Heart right ventricle (tissue), 16 donors: ENCODE measurements at places on chromosomes 6 and 20. TPM values are rescaled to one million over a fixed set of nuclear protein-coding genes. Genes with fewer than 3 reads are reported as not detected.

- DNase-seq: no peak
Measured at GRCh38 chr6:23316131-23316530, 746.8 kb downstream of the HDGFL1 start.

DNA sequence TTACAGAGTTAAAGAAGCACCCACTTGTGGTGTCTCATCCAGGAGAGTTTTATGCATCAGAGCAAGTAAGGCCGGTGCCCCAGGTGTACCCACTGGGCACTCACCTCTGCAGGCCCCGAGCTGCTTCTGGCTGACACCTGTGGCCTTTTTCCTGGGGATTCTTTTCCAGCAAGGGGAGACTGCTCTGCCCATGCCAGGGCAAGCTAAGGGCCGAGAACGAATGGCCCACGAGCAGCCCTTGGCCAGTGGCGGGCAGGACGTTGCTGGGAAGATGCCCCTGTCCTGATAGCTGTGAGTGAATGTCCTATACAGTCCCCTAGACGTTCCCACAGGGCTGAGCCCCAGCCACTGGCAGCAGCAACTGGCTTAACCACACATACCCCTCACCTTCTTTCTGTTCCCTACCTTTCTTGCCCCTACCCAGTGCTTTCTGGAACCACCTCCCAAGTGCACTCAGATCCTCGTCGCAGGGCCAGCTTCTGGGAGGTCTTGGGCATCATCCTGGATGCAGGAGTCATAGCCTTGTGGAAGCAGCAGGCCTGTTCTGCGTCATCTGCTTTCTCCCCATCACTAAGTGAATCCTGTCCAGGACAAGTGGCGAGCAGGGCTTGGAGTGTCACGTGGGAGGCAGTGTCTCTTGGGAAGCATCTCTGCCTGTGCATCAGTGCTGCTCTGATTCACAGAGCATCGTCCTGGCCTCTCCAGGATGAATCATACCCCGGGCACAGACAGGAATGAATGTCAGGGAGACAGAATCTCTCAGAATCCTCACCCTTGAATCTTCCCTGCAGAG is 32.5 kb downstream of the SYNDIG1 start:
- DNase-seq: no peak

The TRIM10 gene
- not detected for polyA plus RNA-seq

The FAM50B gene
- 5.9 TPM for polyA plus RNA-seq

GRCh38 chr6:155185544-155185943 is 78.3 kb upstream of the CLDN20 start:
- no peak for DNase-seq

GRCh38 chr6:2514965-2515543 is 235.7 kb downstream of the MYLK4 start:
- no peak for DNase-seq

DNA sequence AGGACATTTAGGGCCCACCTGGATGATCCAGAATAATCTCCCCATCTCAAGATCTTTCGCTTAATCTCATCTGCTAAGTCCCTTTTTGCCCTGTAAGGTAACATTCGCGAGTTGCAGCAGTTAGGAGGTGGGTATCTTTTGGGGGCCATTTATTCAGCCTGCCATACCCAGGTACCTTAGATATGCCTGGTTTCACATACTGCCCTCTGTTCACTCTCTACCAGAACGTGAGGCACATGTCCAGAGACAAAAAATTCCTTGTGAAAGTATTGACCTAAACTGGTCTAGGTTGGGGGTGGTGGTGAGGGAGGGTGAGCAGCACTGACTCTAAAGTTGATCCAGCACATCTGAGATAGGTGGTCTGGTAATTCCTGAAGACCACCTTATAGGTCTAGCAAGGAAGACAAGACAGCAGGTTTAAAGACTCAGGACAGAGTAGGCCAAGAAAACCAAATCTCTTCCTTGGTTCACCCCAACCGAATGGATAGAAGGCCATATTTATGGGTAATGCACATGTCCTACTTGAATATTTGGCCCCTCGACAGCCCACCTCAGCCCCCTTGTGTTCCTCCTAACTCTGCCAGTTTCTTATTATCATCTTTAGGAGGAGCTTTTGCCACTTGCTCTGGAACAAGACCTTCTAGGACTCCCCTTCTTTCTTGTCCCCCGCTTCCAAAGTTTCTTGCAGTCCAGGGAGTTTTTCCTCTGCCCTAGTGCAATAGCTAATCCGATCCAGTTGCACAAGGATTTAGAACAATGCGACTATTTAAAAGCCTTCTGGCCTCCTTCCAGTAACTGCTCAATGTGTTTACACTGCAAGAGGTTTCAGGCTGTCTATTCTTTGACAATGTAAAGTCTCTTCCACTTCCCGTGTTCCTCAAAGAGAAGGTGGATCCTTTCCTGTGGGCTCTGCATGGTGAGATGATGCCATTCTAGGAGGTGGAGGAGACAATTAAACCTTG is 213.0 kb upstream of the LAMP5 start:
- no peak for DNase-seq

The NRSN1 gene
- not detected for polyA plus RNA-seq

- DNase-seq: no peak
Measured at GRCh38 chr20:4401601-4402000, 320.1 kb upstream of the PRND start.

DNA sequence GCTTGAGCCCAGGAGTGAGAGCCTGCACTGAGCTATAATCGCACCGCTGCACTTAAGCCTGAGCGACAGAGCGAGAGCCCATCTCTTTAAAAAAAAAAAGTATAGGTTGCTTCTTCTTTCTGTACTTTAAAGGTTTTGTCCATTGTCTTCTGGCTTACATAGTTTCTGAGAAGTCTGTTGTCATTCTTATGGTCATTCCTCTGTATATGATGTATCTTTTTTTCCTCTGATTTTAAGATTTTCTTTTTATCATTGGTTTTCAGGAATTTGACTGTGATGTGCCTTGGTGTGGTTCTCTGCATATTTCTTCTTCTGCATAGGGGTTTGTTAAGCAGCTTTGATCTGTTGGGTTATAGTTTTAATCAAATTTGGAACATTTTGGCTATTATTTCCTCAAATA is 29.1 kb downstream of the QRSL1 start:
- no peak for DNase-seq
